ENCODE measurements at places on chromosomes 13 and 19.

DNA sequence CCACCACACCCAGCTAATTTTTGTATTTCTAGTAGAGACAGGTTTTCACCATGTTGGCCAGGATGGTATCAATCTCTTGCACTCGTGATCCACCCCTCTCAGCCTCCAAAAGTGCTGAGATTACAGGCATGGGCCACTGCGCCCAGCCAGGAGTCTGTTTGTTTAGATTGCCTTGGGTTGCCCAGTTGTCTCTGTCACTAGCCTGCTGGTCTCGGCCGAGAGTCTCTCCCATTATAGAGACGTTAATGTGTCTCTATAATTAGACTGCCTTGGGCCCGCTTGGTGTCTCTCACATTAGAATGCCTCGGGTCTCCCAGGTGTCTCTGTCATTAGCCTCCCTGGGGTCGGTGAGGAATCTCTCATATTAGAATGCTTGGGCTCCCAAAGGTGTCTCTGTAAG is 1533.6 kb downstream of the UQCRFS1 start:
- no peak for DNase-seq

DNA sequence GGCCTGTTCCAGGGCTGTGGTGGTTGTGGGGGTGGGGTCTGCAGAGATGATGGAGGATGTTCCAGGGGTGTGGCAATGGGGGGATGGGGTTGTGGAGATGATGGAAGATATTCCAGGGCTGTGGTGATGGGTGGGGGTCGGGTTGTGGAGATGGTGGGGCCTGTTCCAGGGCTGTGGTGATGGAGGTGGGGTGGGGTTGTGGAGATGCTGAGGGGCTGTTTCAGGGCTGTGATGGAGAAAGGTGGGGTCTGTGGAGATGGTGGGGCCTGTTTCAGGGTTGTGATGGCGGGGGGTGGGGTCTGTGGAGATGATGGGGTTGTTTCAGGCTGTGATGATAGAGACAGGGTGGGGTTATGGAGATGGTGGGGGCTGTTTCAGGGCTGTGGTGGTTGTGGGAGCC is 62.0 kb downstream of the TEX29 start:
- DNase-seq: no peak

- no peak for DNase-seq
Measured at GRCh38 chr13:100532090-100532766, 56.4 kb downstream of the GGACT start.

DNA sequence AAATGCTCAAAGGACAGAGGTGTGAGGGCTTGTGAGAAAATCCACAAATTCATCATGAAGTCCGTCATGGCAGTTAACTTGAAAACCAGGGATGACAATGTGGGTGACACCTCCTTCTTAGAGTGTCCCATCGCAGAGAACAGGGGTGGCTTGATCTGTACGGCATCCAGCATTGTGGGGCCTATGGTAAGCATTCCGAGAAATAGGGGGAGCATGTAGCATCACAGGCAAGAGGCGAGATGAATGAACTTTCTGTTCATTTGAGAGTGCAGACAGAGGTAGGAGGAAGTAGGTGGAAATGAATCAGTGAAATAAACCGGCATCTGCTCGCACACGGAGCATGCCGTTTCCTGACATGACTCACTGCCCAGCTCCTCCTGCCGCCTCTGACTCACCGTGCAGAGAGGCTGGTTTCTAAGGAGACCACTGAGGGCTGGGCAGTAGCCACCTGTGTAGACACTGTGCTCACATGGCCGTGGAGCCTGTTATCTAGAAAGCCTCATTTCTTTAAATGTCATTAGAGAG is 339.0 kb downstream of the RFC3 start:
- peak; percentile 3 for DNase-seq

GRCh38 chr19:50475736-50476223 is 527 bp upstream of the EMC10 start:
- peak; percentile 5 for DNase-seq

DNA sequence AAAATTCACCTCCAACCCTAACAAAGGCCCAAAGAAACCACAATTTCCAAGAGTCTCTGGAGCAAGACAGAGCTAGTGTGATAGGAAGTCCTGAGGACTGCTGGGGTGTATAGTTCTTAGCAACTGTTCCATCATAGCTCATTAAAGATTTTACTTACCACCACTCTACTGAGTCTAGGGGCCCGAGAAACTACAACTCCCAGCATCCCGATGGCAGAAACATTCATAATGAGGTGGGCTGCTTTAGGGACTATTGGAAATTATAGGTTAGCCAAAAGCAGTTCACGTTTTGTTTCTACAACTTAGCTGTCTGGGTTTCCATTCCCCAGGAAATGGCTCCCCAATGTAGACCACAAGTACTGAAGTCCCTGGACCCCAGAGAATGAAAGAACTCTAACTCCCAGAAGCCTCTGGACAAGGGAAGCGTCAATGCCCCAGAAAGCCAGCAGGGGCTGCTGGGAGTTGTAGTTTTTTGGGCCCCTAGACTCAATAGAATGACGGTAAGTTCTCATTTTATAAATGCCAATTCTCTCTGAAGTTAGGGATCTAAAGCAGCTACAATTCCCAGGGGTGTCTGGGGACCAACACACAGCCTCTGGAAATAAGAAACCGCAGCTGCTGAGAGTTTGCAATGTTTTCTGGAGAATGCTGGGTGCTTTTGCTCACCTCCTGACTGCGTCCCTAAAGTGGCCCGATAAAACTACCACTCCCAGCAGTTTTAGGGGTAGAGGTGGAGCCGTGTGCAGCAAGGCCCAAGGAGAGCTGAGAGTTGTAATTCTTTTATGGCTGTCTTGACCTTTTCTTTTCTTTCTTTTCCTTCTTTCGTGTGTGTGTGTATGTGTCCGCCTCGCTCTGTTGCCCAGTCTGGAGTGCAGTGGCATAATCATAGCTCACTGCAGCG is 11.1 kb downstream of the FTL start:
- peak; percentile 47 for DNase-seq

DNA sequence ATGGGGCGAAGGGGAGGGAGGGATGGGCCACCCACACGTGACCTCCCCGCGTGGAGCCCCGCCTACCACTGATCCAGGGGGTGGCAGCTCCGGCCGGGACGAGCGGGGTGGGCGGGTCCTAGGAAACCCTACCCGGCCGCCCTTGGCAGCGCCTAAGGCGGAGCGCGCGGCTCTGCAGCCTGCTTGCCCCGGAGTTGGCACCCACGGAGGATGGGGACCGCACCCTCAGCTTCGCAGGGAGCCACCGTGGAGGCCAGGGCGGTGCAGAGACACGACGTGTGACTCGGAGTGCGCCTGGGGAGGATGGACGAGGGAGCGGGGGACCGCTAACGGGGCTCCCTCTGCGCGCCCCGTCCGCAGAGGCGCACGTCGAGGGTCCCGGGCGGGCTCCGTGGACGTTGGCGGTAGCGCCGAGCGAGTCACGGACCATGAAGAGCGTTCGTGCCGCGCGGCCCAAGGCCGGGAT is at the start of gene RGS9BP:
Gene RGS9BP (plus strand): TSS at position 129 of the 466 bp plus-strand sequence. CDS start 416 bp downstream, outside the sequence.
- peak; percentile 82 for DNase-seq

- DNase-seq: no peak
Measured at GRCh38 chr13:90800082-90800746, 547.3 kb upstream of the MIR17HG start.

- DNase-seq: no peak
Measured at GRCh38 chr13:25657157-25657556, 285.4 kb downstream of the ATP8A2 start.

DNA sequence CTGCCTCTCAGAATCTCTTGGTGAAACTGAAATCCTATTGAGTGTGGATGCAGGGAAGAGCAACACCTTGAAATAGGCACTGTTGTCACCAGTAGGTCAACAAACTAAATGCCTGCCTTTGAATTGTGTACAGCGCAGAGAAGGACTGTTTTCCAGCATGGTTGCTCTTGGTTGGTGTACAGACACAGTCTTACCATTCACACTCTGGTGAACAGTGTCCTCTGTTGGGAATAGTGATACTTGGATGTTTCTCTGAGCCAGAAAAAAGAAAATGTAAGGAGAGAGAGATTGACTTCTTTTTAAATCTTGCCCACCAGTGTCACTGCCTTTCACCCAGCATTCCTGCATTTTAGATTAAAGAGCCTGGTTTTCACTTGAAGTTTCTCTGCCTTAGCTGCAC is 179.7 kb downstream of the STK24 start:
- DNase-seq: no peak

- no peak for DNase-seq
Measured at GRCh38 chr13:40682449-40683240, 16.2 kb upstream of the FOXO1 start.

DNA sequence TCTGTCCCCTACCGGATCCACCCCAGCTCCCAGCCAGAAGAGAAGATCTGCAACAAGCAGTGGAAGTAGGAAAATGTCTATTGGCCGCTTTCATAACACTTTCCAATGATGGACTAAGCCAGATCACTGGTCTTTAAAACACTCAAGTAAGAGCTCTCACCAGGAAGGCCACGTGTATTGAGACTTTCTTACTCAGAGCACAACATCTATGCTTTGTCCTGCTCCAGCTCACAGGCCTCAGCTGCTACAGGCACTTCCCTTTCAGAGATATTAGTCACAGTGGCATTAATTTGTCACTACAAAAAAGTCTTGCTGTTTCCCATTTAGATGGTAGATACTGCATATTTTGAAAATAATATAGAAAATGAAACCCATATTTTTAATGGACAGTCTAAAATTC is 164.2 kb downstream of the ABCC4 start:
- DNase-seq: no peak

- no peak for DNase-seq
Measured at GRCh38 chr13:99376132-99376531, 68.9 kb upstream of the GPR183 start.

- DNase-seq: no peak
Measured at GRCh38 chr13:39528661-39528980, 74.4 kb downstream of the LHFPL6 start.
